ENCODE measurements at places on chromosomes 5 and 9.

GRCh38 chr9:135046739-135047350 is 40.6 kb upstream of the OLFM1 start:
- no peak for DNase-seq

GRCh38 chr5:73654171-73654811 is 28.3 kb downstream of the ARHGEF28 start:
- DNase-seq = no peak

DNA sequence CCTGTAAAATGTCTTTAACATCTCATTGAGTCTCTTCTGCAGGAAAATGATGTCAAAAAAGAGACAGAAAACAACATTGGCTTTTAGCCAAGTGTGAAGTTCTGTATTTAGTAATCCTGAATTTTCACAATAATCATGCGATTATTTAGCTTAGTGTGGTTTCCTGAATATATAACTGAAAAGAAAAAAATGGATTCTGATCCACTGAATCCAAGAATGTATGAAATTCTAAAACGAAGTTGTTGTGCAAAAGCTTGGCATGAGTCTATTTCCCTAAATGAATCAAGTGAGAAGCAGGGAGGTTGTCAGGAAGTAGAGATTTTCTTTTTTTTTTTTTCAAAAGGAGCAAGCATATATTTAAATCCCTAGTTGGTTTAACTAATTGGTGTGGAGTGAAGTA is 145.9 kb upstream of the CDH6 start:
- no peak for DNase-seq

DNA sequence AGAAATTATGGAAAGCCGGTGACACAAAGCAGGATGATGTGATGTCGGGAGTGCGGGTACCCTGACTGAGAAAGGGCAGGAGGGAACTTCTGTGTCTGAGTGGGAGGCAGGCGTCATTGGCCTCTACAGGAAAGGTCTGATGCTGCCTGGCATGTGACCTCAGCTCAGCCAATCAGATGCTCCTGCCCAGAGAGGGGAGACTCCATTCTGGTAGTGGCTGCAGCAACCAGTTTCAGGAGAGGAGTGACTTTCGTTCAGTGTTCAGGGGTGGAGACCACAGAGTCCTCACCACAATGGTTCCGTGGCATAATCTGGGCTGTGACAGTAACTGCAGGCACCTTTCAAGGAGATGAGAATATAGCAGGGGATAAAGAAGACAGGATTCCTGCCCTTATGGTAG is 6.7 kb upstream of the SFXN1 start:
- DNase-seq = no peak

DNA sequence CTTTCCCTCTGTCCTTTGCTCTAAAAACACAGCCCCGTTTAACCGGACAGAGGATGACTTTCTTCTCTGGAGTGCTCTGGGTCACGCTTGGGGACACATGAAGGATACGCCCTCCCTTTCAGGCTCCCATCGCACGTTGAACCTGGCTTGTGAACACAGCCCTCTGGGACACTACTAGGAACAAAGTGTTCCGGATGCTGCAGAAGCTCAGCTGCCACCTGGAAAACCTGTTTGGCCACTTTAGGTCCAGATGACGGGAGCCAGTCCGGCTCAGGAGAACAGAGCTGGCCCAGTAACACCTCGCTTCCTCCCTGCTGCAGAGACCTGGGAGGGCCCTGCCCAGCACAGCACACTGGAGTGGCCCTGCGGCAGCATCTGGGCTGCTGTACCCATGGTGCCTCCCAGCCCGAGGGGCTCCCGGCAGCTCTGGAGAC is 60.1 kb downstream of the GADD45G start:
- no peak for DNase-seq

GRCh38 chr9:91896513-91897121 is 53.4 kb downstream of the ROR2 start:
- DNase-seq = no peak

GRCh38 chr5:141944076-141944475 is 13.9 kb downstream of the PCDH12 start:
- no peak for DNase-seq

DNA sequence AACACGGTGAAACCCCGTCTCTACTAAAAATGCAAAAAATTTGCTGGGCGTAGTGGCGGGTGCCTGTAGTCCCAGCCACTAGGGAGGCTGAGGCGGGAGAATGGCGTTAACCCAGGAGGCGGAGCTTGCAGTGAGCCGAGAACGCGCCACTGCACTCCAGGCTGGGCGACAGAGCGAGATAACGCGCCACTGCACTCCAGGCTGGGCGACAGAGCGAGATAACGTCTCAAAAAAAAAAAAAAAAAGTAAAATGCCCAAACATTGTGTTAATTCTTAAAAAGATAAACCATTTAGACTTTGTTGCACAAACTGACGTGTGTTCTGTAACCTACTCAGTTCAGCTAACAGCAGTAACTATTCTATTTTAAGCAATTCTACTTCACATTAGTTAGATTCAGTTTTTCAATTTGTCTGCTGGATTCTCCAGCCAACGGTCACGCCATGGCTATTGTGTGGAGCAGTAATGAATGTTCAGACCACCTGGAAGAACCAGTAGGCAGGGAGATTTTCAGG is 119.3 kb upstream of the MAN2A1 start:
- DNase-seq = no peak

DNA sequence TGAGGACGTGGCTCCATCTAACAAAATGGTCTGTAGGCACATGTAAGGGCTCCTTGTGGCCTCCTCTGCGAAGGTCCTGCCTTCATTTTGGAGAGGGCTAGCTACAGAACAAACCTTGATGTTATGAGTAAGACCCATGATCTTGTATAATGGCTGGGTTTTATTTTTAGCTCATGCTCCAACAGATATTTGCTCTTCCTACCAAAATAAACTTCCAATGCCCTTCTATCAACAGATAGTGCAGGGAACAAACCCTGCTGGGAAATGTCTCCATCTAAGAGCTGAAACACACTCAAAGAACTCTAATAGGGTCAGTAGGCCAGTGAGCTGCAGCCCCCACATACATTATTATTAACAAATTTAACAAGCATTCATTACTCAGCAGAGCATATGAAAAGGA is 189.5 kb downstream of the LURAP1L start:
- no peak for DNase-seq

DNA sequence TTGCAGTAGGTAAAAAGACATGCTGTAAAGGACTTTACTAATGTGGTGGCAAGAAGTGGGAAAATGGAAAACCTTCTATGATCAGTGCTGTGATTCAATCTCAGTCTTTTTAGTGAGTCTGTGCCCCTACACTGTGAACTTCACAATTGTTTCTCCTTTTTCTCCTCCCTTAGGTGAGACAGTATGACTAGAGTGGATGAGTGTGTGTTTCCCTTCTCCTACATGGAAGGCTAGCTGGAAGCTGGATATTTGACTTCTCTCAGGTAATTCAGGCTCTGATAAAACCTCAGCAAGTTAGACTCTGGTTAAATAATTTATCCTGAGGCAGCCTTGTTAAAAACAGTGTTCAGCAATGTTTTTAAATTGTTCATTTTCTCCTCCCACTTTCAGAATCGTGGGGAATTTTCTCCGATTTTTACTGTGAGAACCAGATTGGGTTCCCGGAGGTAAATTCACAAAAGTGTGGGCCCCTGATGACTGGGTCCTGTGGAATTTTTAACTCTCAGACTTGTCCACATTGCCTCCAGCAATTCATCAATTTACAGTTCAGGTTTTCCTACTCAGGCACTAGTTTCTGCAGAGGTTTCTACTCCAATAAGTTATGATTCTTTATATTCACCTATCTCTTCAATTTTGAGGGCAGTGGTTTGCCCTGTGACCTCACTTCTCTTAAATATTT is 149.1 kb upstream of the PIK3R1 start:
- no peak for DNase-seq

- DNase-seq = no peak
Measured at GRCh38 chr5:110324876-110325275, 401.6 kb downstream of the TMEM232 start.

DNA sequence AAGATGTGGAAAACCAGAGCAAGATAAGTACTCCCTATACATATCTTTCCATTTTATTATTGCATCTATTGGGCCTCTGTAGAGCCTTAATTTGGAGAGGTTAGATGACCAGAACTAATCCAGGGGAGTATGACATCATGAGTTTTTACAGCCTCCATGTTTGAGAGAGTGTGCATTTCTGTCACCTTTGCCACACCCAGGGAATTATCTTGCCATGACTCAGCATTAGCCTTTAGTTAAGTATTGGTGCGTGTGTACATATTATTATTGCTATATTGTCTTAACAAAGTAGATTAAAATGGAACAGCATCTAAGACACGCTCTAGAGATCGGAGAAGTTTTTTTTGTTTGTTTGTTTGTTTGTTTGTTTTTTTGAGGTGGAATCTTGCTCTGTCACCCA is 27.6 kb downstream of the DIMT1 start:
- no peak for DNase-seq

- no peak for DNase-seq
Measured at GRCh38 chr9:14293801-14294200, 20.1 kb downstream of the NFIB start.

GRCh38 chr5:144680711-144681110 is 510.0 kb downstream of the KCTD16 start:
- DNase-seq = no peak

DNA sequence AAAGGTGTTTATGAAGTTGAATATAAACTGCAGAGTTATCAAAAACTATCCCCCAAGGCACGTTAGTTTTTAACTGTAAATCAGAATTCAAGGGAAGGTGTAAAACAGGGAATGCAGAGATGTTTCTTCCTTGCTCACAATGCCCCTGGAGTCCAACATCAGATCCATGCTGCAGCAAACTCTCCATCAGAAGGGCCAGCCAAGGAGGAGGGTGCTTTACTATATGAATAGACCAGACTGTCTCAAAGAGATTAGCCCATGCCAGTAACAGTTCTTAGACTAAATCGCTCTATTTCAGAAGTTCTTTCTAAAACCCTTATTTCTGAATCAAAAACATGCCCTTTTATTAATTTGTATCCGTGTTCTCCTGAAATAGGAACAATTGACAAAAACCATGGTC is 362.8 kb upstream of the RPS23 start:
- no peak for DNase-seq

DNA sequence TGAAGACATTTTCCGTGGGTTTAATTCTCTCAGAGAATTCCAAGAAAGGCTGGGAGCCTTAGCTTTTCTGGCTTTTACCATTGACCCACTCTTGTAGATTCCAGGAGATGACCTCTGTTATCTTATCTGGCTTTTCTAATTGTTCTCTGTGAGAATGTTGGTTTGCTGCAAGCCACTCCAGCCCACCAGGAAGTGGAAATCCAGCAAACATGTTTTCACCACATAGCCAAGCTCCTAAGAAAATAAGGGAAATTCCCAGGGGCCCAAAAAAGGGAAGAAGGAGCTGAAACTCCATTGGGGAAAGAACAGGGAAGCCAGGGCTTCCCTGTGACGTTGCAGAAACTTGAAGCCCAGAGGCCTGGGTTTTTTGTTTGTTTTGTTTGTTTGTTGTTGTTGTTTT is 19.7 kb downstream of the GPR107 start:
- no peak for DNase-seq

GRCh38 chr9:128175726-128176125 is 15.6 kb downstream of the CIZ1 start:
- no peak for DNase-seq

- peak; percentile 77 for DNase-seq
Measured at GRCh38 chr9:113056191-113057106, at the start of gene ZFP37. ZFP37 (minus strand) TSS chr9:113056724; CDS start chr9:113056688, 36 bp downstream.

- DNase-seq = no peak
Measured at GRCh38 chr5:15639288-15639687, 139.3 kb downstream of the FBXL7 start.

- no peak for DNase-seq
Measured at GRCh38 chr5:170067574-170068170, 38.0 kb upstream of the FOXI1 start.

- DNase-seq = no peak
Measured at GRCh38 chr5:172707285-172708182, 63.5 kb downstream of the DUSP1 start.

DNA sequence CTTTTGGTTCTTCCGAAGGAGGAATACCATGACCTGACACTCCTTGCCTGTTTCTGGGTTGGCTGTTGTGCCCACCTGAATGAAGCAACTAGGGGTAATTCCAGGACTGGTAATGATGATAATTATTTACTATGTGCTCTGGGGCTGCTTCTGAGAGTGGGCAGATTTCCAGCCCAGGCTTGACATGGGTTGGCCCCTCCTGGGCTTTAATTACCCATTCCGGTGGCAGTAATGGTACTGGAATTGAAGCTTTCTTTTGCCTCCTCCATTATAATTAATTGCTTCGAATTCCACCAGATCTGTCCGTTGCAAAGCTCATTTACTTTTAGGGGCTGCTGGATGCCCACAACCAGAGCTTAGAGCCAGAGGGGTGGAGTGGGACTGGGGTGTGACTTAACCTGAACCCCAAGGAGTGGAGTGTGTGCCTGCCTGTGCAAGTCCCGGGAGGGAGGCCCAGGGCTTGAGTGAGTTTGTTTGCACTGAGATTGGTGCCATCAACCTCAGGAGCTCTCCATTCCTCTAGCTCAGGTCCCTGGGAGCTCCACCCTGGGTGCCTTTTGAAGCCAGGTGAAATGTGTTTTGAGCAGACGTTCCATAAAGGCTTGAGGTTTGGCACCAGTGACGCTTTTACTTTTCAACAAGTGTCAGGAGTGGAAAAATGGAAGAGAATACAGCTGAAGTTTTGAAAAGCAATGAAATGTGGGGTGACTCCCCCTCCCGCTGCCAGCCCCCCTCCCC is 214.6 kb downstream of the PDZD2 start:
- no peak for DNase-seq

GRCh38 chr9:76403352-76403751 is 9.1 kb upstream of the RFK start:
- no peak for DNase-seq

- no peak for DNase-seq
Measured at GRCh38 chr9:81559197-81559596, 130.2 kb downstream of the TLE1 start.

- DNase-seq = no peak
Measured at GRCh38 chr5:118126159-118126558, 862.2 kb downstream of the DTWD2 start.

GRCh38 chr5:65151614-65152013 is 330.1 kb downstream of the ADAMTS6 start:
- DNase-seq = no peak
